Globus pallidus (tissue), 1 donor: ENCODE measurements at places on chromosomes 5 and 9.

DNA sequence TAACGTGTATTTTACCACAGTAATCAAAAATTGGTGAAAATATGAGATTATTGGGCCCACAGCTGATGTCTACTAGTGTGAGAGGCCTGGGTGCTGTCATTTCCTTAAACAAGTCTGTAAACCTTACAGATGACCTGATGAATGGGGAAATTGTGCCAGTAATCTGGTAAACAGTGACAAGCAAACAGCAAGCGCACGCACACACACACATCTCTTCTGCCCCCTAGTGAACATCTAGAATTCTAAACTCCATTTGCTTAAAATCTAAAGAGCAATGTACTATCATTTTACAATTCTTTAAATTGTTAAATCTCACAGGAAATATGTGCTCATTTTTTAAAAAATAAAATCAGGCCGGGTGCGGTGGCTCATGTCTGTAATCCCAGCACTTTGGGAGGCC is 7.5 kb upstream of the RAPGEF1 start:
- DNase-seq, result peak; percentile 68

GRCh38 chr9:68739621-68740174 is 34.7 kb downstream of the PIP5K1B start:
- DNase-seq, result peak; percentile 3

GRCh38 chr9:120242116-120242811 is 337.7 kb downstream of the CDK5RAP2 start:
- no peak for DNase-seq

GRCh38 chr5:122929980-122930379 is 84.6 kb downstream of the SNX24 start:
- no peak for DNase-seq

DNA sequence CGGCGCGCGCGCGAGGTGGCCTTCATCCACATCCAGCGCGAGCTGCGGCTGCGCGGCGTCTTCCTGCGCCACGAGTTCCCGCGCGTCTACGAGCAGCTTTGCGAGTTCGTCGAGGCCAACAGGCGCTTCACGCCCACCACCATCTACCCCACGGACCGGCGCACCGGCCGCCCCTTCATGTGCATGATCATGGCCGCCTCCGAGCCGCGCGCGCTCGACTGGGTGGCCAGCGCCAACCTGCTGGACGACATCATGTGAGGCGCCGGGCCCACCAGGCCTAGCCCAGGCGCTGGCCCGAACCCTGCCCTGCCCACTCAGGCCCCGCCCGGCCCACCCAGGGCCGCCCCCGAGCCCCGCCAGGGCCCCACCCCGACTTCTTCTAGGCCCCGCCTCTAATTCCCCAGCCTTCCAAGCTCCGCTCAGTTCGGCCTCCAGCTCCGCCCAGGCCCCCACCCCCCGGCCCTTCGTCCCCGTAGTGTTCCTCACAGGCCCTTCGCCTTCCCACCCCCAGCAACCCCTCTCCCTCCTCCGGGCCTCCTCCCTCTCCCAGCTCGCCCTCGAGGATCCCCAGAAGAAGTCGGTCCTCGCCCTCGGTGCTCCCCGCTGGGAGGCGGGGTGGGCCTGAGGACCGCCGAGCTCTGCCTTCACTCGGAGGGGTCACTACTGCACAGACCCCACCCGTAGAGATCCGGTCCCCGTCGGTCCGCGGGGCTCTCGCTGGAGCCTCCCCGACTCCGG is 2.0 kb upstream of the PHPT1 start:
- no peak for DNase-seq

- no peak for DNase-seq
Observed at GRCh38 chr9:103193992-103194391, 198.9 kb downstream of the CYLC2 start.
